ENCODE measurements at places on chromosomes 2 and 18.
A peak's percentile ranks its signal among the peaks of the same experiment; 100 is the strongest.

DNA sequence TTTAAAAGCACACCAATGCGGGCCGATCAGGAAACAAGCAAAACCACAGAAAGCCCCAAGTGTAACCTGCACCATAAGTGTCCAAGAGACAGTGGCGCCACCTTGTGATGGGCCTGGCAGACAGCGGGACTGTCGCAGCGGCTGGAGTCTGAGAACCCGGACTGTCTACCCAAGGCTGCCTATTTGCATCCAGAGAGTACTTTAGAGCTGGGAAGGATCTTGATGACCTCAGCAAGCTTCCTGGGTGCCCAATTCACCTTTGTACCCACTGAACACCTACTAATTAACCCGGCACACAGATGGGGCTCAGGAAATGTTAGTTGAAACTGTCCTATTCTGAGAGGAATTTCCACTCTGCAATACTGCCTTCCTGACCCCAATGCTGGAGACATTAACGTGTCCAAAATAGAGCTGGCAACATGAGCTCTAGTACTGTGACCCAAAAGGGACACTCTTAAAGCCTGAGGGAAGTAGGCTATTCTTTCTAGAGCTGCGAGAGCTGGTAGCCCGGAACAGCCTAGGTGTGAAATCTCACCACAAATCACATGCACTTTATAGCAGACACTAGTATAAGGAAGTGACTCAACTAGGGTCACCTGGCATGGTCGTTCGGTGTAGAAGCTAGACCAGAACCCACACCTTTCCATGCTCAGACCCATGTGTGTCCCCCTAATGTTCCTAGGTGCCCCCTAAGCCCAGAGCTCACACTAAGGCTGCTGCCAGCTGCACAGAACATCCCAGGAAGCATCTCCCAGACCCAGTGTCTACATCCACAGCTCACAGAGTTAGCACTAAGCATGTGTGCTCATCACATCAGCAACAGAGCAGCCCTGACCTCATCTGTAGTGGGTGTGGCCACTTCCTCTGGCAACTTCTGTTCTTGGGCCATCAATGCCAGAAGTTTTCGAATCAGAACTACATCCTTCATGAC, 25.4 kb downstream of the POLR1A start:
- DNase-seq, result peak; percentile 75

DNA sequence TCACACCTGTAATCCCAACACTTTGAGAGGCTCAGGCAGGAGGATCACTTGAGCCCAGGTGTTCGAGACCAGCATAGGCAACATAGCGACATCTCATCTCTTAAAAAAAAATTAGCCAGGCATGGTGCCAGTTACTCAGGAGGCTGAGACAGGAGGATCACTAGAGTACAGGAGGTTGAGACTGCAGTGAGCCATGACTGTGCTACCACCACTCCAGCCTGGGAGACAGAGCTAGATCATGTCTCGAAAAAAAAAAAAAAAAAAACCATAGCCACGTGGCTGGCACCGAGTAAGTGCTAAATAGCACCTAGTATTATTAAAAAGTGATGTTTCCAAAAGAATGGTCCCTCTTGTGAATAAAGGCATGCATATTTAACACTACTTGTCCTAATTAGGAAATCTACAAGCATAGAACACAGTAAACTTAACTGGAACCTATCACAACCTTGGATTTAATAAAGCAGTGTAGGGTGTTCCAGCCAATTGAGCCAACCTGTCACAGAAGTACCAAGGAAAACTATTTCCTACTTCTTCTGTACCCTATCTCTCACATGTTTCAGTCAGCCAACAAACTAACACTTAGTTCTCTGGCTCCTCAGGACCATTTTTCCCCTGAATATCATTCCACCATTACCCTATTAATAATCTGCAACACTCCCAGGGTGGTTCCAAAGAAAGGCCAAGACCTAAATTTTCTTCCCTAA, 8.8 kb downstream of the RAB1A start:
- no peak for DNase-seq

DNA sequence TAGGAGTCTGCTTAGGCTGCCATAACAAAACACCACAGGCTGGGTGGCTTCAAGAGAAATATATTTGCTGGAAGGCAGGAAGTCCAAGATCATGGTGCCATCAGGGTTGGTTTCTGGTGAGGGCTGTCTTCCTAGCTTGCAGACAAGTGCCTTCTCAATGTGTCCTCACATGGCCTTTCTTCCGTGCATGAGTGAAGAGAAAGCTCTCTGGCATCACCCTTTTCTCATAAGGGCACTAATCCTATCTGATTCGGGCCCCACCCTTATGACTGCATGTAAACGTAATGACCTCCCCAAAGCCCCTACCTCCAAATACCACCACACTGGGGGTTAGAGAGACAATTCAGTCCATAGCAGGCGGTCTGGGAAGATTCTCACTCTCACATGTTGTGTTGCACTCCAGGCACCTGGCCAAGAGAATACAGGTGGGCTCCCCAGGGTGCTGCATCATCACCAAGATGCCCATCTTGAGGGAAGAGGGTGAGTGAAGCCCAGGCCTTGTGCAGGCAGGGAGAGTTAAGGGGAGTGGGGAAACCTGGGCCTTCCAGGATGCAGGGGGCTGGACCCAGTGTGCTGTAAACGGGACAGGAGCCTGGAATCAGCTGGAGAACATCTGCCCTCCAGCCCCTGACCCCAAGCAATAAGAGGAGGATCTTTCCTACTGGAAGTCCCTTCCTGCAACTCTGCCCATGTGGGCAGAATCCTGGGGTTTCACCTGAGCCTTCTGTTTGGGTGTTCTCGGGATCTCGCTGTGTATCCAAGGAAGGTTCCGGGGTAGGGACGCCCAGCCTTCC, 10.2 kb downstream of the CATIP start:
- no peak for DNase-seq

GRCh38 chr2:850429-850828, 100.2 kb upstream of the SNTG2 start:
- no peak for DNase-seq

DNA sequence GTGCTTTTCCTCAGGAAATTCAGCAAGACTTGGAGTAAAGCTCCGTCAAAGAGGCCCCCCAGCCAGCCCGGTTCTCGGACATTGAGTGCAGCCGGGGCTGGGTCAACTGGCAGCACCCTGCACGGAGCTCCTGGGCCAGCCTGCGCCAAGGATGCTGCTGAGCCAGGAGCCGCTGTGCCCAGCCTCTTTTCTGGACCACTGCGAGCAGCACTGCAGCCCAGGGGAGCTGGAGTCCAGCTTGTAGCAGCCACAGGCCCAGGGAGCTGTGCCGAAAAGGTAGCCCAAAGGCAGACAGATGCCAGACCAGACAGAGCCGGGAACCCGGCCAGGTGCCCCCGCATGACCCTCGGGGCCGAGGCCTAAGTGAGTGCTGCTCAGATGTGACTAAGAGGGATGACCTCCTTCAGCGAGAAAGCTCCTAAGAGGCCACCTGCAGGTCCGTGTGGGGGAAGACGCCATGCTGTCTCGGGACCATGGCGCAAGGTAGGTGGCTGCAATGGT, 7.3 kb downstream of the CLHC1 start:
- DNase-seq, result no peak

DNA sequence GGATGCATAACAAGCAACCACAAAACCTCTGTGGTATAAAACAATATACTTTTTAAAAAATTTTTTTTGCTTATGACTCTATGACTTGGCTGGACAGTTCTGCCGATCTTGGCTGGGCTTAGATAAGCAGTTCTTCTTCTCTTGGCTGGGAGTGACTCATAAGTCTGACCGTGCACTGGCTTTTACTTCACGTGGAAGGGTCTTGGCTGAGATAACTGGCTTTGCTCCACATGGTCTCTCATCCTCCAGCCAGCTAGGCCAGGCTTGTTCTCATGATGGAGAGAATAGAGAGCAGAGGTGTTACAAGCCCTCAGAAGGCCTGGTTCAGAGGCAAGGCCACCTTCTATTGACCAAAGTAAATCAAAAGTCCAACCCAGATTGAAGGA, 178.9 kb upstream of the SERPINE2 start:
- peak; percentile 28 for DNase-seq

DNA sequence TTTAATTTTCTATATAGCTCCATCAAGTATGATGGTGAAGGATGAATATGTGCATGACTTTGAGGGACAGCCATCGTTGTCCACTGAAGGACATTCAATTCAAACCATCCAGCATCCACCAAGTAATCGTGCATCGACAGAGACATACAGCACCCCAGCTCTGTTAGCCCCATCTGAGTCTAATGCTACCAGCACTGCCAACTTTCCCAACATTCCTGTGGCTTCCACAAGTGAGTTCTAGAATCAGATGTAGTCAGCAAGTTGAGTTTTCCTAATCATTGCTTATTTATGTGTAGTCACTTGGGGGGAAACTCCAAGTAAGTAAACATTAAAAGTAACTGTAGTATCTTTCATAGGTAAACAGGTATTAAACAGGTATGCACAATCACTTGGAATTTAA, 24.8 kb downstream of the SMAD4 start:
- DNase-seq, result peak; percentile 31

DNA sequence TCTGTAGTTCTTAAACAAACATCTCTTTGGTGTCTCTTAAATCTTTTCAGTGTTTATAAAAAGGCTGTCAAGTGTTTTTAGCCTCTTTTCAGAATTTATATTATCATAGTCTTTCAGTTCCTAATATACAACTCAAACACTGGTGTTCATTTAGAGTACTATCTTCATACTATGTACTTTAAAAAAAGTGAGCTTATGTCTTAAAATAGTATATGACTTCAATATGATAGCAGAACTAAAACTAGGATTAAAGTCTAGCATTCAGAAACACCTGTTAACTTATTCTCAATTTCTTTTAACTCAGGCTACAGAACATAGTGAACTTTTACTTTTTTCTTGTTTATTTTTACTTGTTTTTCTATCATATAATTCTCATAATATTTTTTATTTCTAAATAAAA, 14.7 kb upstream of the IKZF2 start:
- no peak for DNase-seq

- peak; percentile 45 for DNase-seq
Measured at GRCh38 chr18:76363436-76364120, 131.5 kb downstream of the ZNF516 start.

All from AG08395 (cell line).